ENCODE measurements at places on chromosomes 1 and 21.

DNA sequence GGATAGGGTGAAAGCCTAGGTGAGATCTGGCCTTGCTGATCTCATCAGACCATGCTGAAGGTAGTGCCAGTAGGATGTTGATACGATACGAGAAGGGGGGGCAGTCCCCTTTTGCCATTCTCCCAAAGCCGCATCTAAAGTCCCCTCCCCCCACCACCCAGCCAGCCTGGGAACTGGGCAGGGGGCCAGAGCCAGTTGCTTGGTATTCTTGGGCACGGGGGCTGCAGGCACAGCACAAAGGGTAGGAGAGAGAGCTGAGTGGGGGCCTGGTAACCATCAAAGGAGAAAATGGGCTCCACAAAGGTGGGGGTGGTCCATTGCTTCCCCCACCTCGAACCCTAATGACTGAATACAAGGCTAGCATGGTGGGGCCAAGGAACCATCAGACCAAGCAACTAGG lies 5.4 kb downstream of the PEA15 start:
- DNase-seq: no peak

- no peak for DNase-seq
Measured at GRCh38 chr1:230568008-230568407, 74.3 kb upstream of the COG2 start.

DNA sequence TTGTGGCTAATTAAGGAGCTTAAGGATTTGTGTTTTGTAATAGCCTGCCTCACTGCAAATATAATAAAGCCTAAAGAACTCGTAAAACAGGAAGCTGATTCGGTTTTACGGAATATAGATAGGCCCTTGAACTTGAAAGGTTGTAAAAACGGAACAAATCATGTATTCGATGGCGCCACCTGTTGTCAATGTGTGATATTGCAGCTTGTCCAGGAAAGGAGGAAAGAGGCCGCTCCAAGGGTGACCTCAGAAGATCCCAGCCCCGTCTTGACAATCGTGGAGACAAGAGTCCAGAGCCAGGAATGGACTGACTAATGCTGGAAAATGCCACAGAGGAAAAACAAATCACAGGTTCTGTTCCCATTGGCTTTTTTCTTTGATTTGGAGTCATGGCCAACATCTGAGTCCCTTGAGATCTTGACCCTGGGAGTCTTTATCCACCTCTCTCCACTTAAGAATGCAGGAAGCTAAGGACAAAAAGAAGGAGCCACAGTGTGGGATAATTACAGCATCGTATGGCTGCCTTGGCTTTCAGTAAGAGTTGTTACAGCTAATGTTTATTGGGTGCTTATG lies 7.0 kb upstream of the IGSF21 start:
- peak; percentile 87 for DNase-seq

GRCh38 chr1:116062201-116062600 lies 49.0 kb upstream of the MAB21L3 start:
- DNase-seq: no peak

DNA sequence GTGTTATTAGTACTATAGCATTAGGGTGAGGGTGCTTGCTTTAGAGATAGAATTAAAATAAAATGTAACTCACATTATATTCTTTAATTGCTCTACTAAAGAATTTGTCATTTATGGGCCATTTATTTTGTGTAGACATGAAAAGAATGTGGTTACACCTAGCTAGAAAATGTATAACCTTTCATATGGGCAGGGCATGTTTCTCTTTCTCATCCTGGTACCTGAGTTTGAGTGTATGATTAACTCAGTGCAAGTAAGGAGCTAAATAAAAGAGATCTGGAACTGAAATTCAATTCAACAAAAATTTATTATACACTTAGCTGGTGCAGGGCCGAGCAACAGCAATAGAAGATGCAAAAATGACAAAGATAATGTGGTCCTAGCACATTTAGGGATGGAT lies 47.4 kb downstream of the MAP3K7CL start:
- DNase-seq: no peak

DNA sequence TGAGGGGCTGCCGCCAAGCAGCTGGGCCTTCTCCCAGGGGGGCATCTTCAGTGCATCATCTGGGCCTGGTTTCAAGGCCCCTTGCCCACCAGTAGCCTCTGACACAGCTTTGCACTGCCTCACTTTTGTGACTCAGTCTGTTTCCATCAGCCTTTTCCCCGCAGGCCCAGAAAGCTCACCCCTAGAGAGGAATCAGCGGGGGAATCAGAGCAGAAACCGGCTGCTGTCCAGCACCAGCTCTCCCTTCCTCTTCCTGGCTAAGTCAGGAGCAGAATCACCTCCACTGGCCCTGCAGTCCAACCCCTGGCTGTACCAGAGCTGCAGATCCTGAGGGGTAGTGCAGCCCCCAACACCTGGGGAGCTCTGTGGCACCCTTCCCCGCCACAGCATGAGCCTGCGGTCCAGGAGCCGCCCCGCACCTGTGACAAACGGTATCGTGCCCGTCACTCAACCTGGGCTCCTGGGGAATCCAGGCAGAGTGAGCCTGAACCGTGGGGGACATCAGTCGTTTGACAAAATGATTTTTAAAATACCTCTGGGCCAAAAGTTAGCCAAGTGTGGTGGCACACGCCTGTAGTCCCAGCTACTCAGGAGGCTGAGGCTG lies 83.3 kb upstream of the TMEM51 start:
- no peak for DNase-seq

- DNase-seq: no peak
Measured at GRCh38 chr1:211705467-211706091, 30.2 kb upstream of the NEK2 start.

- DNase-seq: no peak
Measured at GRCh38 chr1:209455661-209456358, 127.7 kb upstream of the CAMK1G start.

DNA sequence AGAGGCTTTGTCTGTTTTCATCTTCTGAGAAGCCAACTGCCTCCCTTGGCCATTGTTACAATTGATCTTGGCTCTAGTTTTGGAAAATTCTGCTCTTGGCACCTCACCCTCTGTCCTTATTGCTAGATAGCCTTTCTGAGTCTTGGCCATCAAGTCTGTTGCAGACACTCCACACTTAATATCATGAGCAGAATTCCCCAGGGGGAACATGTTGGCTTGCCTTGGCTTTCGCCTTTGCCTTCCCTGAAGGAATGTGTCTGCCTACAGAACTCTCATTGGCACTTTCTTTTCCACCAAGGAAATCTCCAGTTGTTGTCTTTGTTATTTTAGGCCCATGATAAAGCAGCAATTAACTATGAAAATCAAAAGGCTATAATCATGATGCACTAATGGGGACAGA lies 42.7 kb upstream of the LDLRAP1 start:
- no peak for DNase-seq

- DNase-seq: no peak
Measured at GRCh38 chr1:45023663-45024062, 11.6 kb downstream of the UROD start.

DNA sequence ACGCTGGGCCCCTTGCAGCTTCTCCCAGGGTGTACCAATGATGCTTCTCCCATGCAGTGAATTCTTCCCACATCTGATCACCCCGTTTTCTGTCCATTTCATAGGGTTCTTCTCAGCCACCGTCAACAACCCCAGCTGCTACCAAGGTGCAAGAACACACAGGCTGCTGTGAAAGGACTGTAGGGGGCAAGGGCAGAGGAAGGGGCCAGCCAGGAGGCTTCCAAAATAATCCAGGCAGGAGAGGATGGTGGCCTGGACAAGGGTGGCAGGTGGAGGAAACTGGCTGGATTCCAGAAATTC lies 113.3 kb upstream of the WNT4 start:
- no peak for DNase-seq

DNA sequence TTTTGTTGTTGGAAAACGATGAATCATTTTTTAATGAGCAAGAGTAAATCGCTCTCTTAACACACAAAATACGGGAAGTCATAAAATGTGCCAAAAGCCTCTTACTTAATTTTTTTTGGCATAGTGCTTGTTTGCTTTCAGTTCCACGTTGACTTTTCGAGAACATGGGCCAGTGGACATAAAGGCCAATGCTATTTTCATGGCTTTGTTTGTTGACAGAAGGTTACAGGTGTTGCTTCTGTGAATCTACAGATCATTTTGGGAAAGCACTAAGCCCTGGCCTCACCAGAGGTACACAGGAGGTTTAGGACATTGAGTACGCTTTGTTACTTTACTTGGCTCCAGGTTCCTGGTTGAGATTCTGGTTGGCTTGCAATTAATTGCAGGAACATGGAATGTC lies 199.4 kb upstream of the HMCN1 start:
- DNase-seq: no peak

DNA sequence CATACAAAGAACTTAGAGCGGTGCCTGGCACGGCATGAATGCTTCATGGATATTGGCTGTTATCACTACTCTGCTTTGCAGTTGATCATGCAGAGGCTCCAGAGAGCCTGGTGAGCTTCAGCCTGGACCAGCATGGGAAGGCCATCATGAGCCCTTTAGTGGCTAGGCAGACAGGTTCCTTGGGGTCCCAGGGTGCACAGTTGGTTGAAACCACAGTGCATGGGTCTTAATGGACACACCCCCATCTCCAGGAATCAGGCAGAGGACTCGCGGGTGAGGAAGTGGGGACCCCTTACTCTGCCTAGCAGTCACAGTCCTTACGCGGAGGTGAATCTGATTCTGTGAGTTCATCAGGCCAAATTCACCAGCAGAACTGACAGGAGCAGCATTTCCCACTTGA lies 1.1 kb downstream of the GJB5 start:
- no peak for DNase-seq

DNA sequence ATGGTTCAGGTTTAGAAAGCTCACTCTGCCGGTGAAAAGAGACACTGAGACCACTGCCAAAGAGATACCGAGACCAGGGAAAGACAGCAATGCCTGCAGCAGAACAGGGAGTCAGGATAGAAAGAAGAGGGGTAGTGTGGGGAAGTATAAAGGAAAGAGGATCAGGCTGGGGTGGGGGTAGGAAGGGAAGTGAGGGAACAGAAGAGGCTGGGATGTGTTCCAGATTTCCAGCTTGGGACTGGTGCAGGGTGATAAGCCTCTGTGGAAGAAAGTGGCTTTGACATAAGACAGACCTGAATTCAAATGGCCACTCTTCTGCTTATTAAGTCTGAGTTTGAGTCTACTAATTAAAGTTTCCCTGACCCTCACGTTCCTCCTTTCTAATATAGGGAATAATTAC lies 105.9 kb downstream of the PIK3R3 start:
- DNase-seq: no peak

DNA sequence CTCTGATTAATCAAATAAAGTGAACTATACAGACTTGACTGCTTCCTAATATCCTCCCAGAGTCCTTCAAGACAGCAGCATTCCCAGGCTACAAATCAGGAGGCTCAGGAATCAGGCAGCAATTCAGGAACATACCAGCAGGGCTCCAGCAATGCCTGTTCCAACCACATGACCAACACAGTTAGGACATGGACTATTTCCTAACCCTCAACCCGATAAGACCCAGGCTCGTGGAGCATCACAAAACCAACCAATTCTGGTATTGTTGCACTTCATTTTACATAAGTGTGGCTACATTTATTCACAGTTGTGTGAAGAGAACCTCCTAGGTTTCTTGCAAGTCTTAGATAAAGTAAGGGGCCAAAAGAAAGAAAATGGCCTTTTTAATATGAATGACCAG lies 546.2 kb upstream of the ADGRL2 start:
- no peak for DNase-seq

DNA sequence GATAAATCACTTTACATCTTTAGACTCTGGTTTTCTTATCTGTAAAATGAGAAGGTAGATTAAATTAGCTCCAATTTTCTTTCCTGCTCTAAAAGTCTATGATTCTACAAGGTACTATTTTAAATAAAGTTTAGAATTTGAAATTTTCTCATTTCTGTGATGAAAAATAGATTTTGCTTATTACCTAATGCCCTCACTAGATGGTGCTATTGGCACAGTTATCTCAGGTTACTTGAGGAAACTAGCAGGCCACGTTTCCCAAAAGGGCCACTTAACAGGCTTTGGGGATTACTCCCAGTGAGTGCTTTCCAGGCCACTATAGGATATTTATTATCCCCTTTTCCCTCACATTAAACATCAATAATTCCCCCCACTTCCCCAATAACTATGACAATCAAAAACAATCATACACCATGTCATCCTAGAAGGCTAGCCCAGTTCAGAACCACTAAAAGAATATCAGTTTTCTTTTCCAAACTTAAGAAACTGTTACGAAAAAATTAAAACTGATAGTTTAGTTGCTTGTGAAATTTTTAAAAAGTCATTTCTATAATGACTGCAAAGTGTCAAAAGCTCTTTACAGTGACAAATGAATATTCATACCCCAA lies 30.6 kb downstream of the OMA1 start:
- DNase-seq: peak; percentile 77

DNA sequence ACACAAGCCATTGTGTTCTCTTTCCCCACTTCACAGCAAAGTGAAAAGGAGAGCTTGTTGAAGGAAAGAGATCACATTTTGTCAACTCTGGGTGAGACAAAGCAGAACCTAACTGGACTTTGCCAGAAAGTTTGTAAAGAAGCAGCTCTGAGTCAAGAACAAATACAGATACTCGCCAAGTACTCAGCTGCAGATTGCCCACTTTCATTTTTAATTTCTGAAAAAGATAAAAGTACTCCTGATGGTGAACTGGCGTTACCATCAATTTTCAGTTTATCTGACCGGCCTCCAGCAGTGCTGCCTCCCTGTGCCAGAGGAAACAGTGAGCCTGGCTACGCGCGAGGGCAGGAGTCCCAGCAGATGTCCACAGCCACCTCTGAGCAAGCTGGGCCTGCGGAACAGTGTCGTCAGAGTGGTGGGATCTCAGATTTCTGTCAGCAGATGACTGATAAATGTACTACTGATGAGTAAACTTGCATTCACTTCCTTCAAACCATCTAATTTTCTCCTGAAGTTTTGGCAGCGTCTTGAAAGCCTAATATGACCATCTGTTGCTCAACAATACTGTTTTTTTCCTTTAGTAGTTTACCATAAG lies 43.7 kb downstream of the BACH1 start:
- peak; percentile 90 for DNase-seq

- peak; percentile 33 for DNase-seq
Measured at GRCh38 chr1:219422811-219423598, 189.9 kb downstream of the ZC3H11B start.

- no peak for DNase-seq
Measured at GRCh38 chr1:196887515-196888239, at the start of gene CFHR4. Gene CFHR4 (plus strand): TSS chr1:196888052. CDS start chr1:196888151, 99 bp downstream.

GRCh38 chr1:29354511-29355098 lies 118.3 kb downstream of the PTPRU start:
- DNase-seq: no peak

DNA sequence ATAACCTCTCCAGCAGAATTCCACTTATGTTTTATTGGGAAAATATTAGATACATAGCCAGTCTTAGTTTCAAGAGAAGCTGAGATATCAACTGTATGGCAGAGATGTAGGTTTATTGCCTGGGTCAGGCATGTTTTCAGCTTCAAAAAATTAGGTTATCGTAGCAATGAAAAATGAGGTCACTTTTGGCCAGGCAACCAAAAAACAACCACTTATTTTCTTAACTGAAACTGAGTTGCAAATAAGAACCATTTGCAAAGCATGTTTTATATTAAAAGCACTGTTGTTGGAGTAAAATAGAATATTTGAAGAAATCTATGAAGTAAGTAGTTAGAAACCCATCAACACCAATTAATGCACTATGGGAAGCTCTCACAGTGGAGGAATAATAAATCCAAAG lies 5.5 kb upstream of the OR6Y1 start:
- no peak for DNase-seq
